Common myeloid progenitor, CD34-positive (primary cell): ENCODE measurements at places on chromosomes 4 and X.

- peak; percentile 21 for DNase-seq
Observed at GRCh38 chr4:85557016-85557901, 82.3 kb downstream of the ARHGAP24 start.

GRCh38 chr4:139972305-139972704, 181.7 kb downstream of the MAML3 start:
- DNase-seq, result no peak

- no peak for DNase-seq
Observed at GRCh38 chr4:102163404-102164140, 181.7 kb downstream of the SLC39A8 start.

DNA sequence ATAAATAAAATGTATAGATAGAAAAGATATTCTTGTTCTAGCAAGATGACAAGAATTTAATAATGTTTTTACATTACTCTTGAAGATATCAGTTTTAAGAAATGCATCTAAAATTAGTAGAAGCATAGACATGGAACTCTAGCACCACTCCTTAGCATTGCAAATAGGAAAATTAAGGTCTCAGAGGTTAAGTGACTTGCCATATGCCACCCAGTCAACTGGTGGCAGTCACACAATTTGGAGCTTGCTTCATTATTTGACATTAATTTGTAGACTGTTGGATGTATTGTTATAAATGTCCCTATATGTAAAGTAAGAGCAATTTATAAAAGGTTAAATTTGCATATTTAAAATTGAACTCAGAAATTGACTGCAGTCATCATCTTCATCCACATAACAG, 20.8 kb downstream of the GPM6A start:
- no peak for DNase-seq

GRCh38 chr4:3306450-3306849, 13.6 kb downstream of the RGS12 start:
- DNase-seq, result peak; percentile 65

- DNase-seq, result no peak
Observed at GRCh38 chr4:45408996-45409395, 682.6 kb upstream of the GNPDA2 start.

GRCh38 chr4:5816851-5817375, 76.0 kb downstream of the CRMP1 start:
- no peak for DNase-seq

DNA sequence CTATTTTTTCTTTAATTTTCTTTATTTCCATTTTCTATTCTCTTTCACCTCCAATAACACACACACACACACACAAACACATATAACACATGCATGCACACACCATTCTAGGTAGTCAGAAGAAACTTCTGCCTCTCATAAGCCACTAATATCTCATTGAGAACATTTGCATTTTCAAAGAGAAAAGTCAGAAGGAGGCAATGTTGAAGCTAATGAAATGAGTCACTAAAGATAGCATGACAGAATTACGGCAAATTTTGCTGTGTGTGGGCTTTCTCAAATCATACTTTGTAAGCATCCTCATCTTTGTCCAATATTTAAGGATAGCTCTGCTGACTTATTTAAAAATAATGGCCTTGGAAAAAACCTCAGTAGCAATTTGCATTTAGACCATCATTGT, 291.3 kb downstream of the GUCY2F start:
- no peak for DNase-seq

- DNase-seq, result peak; percentile 53
Observed at GRCh38 chr4:150126864-150127203, 48.6 kb downstream of the DCLK2 start.

- DNase-seq, result no peak
Observed at GRCh38 chr4:7648544-7649395, 214.0 kb upstream of the PSAPL1 start.

GRCh38 chr4:39855909-39856512, 121.7 kb downstream of the PDS5A start:
- peak; percentile 3 for DNase-seq

DNA sequence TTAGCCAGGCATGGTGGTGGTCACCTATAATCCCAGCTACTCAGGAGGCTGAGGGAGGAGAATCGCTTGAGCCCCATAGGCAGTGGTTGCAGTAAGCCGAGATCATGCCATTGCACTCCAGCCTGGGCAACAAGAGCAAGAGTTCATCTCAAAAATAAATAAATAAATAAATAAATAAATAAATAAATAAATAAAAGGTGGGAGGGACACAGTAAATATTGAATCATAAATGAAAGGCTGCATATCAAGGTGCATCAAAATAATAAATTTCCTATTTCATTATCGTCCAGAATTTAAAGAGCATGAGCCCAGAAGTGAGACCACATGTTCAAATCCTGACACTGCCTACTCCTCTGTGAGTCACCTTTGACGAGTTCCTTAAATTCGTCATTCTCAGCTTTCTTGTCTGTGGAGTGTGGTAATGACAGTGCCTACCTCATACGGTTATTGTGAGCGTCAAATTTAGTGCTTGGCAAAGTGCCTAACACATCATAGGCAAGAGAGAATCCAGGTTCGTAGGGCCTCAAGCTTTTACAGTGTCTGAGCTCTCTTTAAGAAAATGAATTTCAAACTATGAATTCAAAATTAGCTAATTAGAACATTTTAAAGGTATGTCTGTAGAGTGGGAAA, 49.9 kb downstream of the IL15 start:
- no peak for DNase-seq

DNA sequence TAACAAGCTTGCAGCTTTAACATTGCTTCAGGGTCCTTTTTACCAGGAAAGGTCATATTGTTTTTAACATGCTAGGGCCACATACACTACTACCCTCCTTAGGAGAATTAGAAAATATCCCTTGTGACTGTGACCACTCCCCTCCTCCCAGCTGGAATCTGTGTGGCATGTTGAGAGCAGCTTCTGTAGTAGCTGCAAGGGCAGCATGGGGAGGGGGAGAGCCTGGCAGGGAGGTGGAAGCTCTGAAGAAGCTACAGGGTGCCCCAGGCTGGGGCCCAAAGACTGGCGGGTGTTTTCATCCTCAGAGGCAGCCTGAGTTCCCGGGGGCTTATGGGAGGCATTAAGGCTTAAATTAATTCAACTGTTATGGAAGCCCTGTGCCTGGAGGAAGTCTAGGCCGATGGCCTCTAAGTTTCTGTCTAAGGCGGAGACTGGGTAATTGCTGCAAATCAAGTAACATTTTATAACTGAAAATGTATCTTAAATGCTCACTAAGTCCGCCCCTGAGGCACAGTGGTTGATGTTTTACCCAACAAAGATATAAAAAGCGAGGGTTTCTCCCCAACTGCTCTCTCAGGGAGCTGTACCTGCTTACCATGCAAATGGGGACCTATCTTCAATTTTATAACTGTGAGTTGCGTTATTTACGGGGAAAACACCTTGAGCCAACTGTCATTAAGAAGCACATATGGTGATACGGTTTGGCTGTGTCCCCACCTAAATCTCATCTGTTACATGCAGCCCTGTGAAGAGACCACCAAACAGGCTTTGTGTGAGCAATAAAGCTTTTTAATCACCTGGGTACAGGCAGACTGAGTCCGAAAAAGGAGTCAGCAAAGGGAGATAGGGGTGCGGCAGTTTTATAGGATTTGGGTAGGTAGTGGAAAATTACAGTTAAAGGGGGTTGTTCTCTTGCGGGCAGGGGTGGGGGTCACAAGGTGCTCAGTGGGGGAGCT, 37.4 kb upstream of the STS start:
- peak; percentile 12 for DNase-seq

DNA sequence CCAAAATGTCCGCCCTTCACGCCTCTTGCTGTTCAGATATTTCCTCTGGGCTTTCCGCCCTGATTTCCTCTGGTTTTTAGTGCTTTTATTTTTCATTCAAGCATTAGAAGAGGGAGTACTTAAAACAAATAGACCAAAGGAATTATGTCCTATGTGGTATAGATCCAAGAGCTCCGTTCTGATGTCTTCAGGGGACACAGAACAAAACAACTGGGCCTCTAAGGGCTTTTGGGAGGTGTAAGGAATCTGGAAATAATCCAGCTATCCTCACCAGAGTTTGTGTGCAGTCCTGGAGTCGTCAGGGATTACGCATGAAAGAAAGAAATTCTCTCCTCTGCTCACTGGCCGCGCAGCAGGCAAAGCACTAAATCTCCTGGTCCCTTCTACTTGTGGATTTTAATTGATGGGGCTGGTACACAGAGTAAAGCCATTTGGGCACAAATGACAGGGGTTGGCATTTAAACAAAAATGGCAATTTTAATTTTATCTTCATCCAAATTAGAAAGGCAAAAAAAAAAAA, 999.2 kb downstream of the ADGRL3 start:
- DNase-seq, result no peak

GRCh38 chr4:123256901-123257300, 139.7 kb upstream of the SPRY1 start:
- DNase-seq, result no peak

- no peak for DNase-seq
Observed at GRCh38 chr4:185383451-185383850, 12.3 kb downstream of the LRP2BP start.

GRCh38 chrX:103356858-103357257, 552 bp downstream of the TCEAL9 start:
- no peak for DNase-seq

- DNase-seq, result no peak
Observed at GRCh38 chr4:152424977-152425376, 110.9 kb downstream of the FBXW7 start.

DNA sequence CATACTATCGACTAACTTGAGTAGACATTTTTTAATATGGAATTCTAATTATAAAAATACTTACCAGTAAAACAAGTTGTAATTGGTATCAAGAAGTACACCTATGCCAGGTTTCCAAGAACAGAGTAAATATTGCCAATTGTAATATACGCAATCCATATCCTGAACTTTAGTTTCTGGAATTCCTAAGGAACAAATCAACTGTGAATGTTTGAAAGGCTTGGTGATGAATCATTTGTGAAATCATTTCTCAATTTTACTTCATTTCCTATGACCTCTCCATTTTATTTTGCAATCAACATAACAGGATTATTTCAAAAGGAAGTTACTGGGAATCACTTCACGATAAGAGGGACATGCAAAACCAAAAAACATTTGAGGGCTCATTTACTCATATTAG, 3.7 kb downstream of the IL13RA2 start:
- DNase-seq, result no peak

- DNase-seq, result no peak
Observed at GRCh38 chr4:113398441-113399143, 349.1 kb downstream of the ANK2 start.

- DNase-seq, result peak; percentile 27
Observed at GRCh38 chrX:11321986-11322385, 28.8 kb downstream of the AMELX start.

- DNase-seq, result no peak
Observed at GRCh38 chr4:23969635-23970145, 79.8 kb upstream of the PPARGC1A start.

- DNase-seq, result no peak
Observed at GRCh38 chrX:153931748-153932147, 3.1 kb downstream of the NAA10 start.

- peak; percentile 70 for DNase-seq
Observed at GRCh38 chrX:115968436-115969252, 201.9 kb upstream of the AGTR2 start.

DNA sequence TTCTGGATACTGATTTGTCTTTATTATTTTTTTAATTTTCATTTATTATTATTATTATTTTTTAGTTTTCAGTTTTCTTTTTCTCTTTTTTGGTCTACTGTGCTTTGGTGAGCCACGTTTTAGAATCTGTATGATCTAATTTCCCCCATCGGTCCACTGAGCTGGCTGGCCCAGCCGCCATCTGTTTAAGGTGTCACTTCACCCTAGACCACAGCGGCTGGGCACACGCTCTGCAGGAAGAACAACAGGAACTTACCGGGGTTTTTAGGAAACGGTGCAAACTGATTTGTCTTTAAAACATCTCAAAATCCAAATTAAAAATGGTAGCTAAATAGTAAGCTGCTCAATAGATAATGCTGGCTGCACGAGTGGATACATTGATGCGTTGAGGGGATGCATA, 48.8 kb upstream of the AMOT start:
- peak; percentile 71 for DNase-seq

DNA sequence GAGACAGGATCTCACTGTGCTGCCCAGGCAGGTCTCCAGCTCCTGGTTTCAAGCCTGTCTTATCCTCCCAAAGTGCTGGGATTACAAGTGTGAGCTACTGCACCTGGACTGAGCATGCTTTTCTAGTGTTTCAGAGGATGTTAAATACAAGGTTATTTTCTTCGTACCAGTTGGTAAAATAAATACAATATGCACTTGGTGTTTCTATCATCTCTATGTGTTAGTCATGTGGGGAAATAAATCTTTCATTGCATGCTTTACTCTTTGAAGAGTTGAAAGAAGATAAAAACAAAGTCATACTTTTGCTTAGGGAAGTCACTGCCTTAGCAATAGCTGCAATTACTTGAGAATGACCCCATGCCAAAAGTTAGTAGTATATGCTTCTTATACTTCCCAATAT, 162.3 kb downstream of the PCDH7 start:
- no peak for DNase-seq
